Posterior cingulate gyrus (tissue), 11 donors: ENCODE measurements at places on chromosomes 16 and 17.

GRCh38 chr16:11459722-11460121 lies 114.5 kb downstream of the RMI2 start:
- DNase-seq, result peak; percentile 63

DNA sequence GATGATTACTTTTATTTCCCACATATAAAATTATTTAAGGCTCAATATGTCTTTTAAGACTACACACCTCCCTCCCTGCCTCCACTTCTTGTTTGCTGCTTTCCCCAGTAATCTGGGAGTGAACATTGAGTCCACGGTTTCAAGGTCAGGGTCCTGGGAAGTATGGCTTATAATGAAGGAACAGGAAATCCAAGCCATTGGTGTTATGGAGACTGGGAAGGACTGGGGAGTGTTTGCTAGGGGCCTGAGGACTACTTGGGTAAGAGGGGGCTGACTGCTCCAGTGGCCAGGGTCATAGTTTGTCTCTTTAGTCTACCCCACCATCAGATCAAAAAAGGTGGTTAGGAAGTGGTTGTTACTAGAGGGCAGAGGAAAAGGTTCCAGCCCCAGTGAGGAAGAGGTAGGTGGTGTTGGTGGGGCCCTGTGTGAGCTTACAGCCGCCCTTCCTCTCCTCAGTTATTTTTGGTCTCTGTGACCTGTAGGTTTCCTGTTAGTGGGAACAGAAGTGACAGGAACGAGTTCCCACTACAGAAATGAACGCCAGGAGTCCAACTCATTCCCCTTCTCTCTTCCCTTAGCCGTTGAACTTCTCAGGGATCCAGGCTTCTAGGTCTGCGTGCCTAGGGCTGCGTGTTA lies 742 bp upstream of the SLC16A13 start:
- no peak for DNase-seq

DNA sequence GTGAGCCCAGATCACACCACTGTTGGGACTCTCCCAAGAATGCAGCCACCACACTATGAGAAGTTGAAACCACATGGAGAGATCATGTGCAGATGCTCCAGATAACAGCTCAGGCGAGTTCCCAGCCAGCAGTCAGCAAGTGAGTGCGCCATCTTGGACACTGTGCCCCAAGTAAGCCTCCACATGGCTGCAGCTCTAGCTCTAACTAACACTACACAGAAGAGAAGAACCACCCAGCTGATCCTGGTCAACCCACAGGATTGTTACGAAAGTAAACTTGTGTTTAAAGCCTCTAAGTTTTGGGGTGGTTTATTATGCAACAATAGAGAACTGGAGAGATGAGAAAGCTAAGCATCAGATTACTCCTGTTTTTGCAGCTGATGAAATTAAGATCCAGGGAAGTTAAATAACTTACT lies 25.8 kb downstream of the SLC38A7 start:
- no peak for DNase-seq

DNA sequence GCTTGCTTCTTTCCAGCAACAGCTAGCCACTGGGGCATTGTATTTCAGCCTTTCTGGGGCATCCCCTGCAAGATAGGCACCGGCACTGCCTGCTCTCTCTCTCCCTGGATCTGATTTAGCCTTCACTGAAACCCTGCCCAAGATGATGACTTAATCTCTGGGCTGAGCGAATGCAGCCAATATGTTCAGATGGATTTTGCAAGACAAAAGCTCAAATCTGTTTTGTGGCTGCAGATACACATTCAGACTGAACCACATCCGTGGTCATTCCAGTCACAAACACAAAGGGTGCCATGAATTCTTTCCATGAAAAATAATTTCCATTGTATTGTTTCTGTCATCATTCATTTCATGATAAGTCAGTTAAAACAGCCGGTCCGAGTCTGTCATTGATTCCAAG lies 24.2 kb downstream of the SOST start:
- no peak for DNase-seq

GRCh38 chr17:80844418-80844990 lies 147.1 kb upstream of the CHMP6 start:
- DNase-seq, result peak; percentile 54

DNA sequence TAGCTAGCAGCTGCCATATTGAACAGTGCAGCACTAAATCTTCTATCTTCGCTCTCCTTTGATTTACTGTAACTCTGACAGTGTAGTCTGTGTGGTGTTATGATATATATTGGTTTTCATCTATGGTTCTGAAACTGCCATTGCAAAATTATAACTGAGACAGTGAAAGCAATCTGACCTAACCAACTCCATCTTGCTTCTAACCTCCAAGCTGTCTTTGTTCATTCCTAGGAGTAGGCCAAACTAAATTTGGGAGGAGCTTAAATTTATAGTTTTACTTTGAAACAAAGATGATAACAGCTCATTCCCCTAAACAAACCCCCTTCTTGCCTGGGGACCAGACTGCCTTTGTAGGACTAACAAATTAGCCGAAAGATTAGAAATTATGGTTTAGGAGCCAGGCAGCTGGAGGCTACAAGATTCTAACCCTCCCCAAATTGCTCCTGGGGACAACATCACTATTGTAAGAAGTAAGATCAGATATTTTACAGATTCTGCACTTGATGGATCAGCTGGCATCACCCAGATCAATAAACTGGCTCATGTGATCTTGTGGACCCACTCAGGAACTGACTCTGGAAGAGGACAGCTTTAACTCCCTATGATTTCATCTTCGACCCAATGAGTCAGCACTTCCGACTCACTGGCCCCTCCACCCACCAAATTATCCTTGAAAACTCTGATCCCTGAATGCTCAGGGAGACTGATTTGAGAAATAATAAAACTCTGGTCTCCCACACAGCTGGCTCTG lies 47.0 kb upstream of the FBXO47 start:
- DNase-seq, result no peak

DNA sequence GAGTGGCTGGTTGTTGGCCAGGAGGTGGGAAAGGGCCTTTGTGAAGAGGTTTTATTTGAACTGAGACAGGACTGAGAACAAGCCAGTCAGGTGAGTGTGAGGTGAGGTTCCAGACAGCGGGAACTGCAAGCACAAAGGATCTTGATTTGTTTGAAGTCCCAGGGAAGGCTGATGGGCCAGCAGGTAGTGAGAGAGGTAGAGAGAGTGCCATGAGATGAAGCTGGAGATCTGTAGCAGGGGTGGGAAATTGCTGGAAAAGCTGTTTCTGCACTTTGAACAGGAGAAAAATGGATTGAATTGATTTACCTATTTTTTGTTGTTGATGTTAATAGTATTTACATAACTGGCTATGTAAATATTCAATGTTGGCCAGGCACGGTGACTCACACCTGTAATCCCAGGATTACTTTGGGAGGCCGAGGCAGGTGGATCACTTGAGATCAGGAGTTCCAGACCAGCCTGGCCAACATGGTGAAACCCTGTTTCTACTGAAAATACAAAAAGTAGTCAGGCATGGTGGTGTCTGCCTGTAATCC lies 7.7 kb upstream of the DCTPP1 start:
- DNase-seq, result no peak

DNA sequence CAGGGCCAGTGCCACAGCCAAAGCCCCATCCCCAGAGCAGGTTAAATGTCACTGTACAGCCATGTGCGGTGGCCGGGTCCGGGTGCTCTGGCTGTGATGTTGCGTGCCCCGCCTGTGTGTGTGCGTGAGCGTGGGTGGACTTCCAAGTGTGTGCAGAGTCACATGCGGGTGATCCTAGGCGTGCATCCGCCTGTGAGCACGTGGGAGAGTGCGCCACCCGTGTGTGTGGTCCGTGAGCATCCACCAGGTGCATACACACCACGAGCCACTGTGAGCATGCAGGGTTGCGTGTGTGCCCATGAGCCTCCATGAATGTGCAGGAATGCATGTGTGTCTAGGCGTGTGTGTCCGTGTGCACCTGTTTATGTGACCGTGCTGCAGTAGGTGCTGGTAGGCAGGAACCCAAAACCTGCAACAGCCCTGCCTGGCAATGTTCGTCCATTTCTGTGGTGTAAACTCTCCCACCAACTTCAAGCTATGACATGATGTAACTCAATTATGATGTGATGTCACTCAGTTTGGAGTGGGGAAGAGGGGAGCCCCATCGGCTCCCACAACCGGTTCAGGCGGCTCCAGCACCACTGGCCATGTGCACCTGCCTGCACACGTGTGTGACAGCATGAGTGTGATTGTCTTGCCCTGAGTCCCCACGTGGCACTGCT lies 37.6 kb upstream of the ACSF3 start:
- DNase-seq, result no peak

DNA sequence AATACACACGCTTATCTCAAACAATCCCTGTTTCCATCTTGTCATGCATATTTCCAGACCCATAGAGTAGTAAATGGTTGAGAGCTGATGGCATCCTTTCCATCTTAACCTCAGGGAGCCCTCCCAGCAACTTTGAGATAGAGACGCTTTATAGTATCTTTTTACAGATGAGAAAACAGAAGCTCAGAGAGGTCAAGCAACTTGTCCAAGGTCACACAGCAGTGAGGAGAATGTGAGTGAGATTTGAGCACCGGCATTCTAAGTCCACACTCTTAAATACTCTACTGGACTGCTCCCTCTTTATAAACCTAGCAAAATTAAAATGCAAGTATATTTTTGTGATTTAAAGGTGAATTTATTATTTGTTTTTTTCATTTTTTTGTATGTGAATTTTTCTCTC lies 19.9 kb upstream of the KCNG4 start:
- no peak for DNase-seq

DNA sequence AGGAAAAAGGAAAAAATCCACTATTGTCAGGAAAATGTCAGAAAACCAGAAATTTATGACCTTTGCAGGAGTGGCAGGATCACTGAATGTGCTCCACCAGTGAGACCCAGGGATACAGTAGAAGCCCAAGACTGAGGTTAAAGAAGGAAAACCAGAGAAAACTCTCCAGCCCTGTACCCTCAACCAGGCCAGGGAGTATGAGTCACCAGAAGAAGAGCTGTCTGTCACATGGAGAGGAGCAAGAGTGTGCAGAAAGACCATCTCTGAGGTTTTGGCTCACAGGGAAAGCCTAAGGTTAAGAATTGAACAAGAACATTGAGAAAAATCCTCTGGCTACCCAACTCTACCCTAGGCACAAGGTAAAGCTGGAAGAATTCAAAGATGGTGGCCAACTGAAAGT lies 47.6 kb upstream of the MON1B start:
- DNase-seq, result no peak

GRCh38 chr16:54766355-54766754 lies 164.3 kb upstream of the IRX5 start:
- no peak for DNase-seq
